ENCODE measurements at places on chromosomes 6 and 20. TPM values are rescaled to one million over a fixed set of nuclear protein-coding genes. Genes with fewer than 3 reads are reported as not detected.

- DNase-seq = no peak
Observed at GRCh38 chr20:56363491-56363890, 4.7 kb downstream of the FAM210B start.

GRCh38 chr20:46801003-46801702 is 91.7 kb downstream of the SLC2A10 start:
- DNase-seq = no peak

- DNase-seq = no peak
Observed at GRCh38 chr6:143262859-143263258, 187.6 kb downstream of the ADAT2 start.

DNA sequence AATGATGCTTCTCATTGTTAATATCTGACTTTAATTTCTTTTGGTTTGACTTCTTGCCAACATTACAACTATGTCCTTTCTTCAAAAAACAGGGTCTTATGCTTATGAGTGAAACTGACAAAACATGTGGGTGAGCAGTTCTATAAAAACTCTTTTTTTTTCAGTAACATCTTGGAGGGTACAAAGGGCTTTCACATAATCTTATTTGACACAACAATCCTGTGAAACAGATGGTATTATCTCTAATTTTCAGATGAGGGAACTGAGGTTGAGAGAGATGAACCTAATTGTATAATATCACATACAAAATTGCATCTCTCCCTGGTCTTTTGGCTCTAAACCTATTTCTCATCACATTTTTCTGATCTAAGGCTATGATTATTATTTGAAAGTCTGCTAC is 38.3 kb downstream of the MAPK14 start:
- no peak for DNase-seq

DNA sequence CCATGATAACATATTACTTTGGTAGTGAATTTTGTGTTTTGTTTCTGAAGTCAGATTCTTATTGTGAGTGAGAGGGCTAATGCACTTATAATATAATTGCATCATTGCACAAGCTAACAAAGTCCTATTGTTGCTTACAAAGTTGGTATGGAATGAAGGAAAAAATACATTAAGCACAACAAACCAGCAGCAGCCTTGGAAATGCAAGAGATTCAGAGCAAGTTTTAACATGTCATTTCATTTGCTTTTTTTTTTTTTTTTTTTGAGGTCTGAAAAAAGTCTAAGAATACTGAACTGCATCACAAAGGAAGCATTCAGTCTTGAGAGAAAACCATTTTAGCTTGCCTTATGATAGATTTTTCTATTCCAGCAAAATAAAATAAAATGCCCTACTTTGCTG is 57.6 kb downstream of the PLCB4 start:
- DNase-seq = no peak

- no peak for DNase-seq
Observed at GRCh38 chr6:161830866-161831616, 557.2 kb upstream of the AGPAT4 start.

GRCh38 chr6:27777126-27777525 is 135.1 kb downstream of the OR2B2 start:
- DNase-seq = no peak

- no peak for DNase-seq
Observed at GRCh38 chr6:117955684-117956256, 48.7 kb downstream of the SLC35F1 start.

DNA sequence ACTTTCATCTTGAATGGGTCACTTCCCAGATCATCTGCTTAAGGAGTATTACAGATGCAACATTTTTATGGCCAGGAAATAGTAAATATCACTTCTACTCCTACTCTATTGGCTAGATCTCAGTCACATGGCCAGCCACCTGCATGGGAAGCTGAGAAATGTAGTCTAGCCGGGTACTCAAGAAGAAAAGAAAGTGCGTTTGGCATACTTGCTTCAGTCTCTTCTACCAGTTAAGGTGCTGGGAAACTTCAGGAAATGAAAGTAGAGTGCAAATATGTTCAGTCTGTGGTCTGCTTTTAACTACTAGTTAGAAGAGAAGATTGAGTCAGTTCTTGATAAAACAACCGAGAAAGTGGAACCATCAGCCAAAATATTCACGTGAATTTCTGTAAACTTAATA is 129.2 kb downstream of the PDSS2 start:
- DNase-seq = no peak

DNA sequence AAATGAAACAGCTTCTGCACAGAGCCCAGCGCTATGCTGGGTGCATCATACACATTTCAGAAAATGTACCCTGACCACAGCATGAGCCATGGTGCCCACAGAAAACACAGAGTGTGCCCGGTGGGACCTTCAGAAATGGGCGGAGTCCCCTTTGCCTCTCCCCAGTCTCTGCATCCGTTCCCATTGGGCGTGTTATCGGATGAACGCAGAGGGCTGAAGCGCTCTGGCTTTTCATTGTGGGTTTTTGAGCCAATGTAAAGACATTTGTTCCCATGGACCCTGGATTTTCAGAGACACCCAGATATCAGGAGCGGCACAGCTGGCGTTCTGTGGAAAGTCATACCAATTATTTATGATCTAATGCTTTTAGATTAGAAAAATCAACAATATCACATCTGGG is 99.8 kb downstream of the DACT2 start:
- no peak for DNase-seq

GRCh38 chr6:54135665-54136369 is 24.6 kb downstream of the MLIP start:
- DNase-seq = no peak

GRCh38 chr6:62570372-62570771 is 284.3 kb upstream of the KHDRBS2 start:
- DNase-seq = no peak

DNA sequence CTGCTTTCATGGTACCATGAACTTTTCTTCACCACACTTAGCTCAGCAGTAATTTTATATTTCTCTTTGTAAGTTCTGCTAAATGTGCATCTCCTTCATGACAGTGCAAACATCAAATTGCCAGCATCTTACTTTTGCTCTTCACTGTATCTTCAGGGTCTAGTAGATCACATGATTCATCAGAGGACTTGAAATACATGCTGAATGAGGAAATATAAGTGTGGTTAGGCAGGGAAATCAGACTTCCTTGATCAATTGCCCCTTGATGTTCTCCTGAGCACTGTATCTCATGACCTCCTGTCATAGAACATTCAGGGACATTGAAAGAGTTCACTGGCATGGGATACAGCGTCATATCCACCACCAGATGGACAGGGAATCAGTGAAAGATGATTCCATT is 25.3 kb upstream of the POLR1H start:
- DNase-seq = no peak

The MCM8 gene
- total RNA-seq = 9.4 TPM

Measured in cardiac muscle cell (in vitro differentiated cells and primary cell).